ENCODE measurements at places on chromosomes 5 and 9.

DNA sequence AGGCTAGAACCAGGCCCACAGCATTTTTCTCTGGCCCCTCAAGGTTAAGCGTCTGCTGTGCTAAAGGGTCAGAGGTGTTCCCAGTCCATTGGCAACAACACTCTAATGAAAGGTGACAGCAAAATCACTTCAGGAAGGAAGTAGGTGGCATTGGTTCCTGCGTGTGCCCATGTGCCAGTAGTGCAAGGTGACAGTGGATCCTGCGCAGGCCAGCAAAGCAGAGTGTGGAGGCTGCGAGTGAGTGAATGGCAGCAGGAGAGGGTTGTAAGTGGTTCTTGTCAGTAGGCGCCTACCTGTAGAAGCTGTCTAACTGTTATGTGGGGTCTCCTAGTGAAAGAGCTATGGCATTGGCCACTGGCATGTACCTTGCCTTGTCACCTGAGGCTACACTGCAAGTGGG lies 898.2 kb upstream of the TYRP1 start:
- no peak for DNase-seq

- no peak for DNase-seq
Measured at GRCh38 chr5:68922172-68922987, 171.4 kb upstream of the SLC30A5 start.

DNA sequence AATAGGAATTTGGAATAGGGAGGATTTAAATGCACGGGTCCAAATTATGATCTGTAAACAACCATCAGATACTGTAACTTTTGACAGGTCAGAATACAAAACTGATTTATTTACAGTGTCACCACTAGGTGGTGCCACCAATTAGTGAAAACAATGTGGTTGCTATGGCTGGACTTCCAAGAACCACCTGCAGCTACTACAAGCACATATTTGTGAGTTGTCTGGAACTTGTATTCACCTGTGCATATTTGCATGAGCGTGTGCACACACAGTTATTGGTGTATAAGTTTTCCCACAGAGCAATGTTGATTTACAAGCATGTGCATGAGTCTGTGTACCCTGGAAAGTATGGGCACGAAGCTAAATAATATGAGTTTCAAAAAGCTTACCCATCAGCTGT lies 3.0 kb upstream of the HRCT1 start:
- no peak for DNase-seq

- DNase-seq, result no peak
Measured at GRCh38 chr9:119334745-119335144, 34.5 kb downstream of the BRINP1 start.

DNA sequence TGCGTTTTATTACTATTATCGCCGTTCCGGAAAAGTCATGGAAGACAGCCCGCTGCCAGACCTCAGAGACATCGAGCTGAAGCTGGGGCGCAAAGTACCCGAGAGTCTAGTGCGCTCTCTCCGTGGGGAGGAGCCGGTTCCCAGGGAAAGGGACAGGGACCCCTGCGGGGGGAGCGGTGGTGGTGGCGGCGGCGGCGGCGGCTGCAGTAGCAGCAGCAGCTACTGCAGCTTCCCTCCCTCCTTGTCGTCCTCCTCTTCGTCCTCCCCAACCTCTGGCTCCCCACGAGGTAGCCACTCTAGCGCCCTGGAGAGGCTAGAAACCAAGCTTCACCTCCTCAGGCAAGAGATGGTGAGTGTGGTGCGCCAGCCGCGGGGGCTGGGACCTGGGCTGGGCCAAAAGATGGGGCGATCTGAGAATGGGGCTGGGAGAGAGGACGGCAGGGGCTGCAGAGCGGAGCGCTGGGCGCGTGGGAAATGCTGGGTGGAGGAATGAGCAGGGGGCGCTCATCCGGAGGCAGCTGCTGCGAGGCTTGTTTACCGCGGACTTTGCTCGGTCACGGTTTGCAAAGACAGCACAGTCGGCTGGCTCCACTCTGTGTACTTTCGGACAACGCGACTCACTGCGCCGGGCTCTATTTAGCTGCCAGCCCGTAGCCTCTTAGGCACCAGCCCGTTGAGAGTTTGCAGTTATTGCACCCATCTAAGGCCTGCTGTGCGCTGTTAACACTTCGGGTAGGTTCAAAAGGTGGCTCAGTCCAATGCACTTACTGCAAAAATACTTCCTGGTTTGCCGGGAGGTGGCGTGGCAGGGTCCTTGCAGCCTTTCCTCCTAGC lies 1.1 kb downstream of the LURAP1L start:
- DNase-seq, result no peak

- DNase-seq, result peak; percentile 59
Measured at GRCh38 chr9:70111042-70111602, 67.5 kb downstream of the MAMDC2 start.

GRCh38 chr5:152077-152476 lies 39.2 kb upstream of the LRRC14B start:
- no peak for DNase-seq

DNA sequence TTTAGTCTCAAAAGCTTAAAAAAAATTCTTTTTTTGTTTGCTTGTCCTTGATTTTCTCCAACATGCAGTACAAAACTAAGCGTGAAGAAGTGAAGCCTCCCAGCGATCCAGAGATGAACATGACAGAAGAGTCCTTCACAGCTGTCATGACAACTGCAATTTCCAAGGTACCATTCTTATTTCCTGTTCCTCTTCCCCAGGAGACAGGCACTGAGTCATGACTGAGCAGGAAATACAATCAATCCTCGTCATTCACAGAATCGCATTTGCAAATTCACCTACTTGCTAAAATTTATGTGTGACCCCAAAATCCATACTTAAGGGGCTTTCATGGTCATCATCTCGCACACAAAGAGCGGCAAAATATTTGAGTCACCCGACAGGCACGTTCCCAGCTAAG lies 77.3 kb downstream of the SLC1A1 start:
- DNase-seq, result no peak

DNA sequence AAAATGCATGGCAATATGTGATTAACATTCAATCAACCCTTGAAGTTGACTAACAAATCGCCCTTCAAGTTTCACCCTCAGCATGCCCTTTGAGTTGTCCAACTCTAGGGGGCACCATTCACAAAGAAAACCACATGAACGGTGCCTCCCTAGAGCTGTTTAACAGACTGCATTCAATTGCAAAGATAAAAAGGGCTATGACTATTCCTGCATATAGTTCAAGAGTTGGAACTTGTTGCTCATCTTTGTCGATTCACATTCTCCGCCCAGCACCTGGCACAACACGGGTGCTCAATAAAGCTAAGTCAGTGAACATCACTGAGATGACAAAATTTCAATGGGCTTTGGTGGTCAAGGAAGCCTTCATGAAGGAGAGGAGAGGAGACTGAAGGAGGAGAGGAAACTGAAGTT lies 69.6 kb upstream of the SLC30A5 start:
- DNase-seq, result no peak

- DNase-seq, result no peak
Measured at GRCh38 chr5:143051244-143052058, 281.3 kb downstream of the ARHGAP26 start.
